NCI-H1105 treated with DMSO at 0.1 percent for 48 hours (cell line): ENCODE measurements at places on chromosomes 4 and X.

DNA sequence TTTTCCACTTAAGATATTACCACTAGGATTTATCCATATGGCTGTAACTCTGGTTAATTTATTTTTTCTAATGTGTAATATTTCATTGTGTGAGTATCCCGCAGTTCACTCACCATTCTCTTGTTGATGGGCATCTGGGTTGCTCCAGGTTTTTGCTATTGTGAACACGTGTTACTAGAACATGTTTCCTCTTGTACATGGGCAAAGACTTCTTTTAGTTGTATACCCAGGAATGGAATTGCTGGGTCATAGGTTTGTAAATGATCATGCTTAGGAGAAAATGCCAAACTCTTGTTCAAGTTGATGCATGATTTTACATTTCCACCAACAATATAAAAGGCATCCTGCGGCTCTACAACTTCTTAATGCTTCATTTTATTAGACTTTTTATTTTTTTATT, 26.8 kb downstream of the SYNPO2 start:
- DNase-seq, result no peak

GRCh38 chr4:32488690-32489089, 1768.5 kb downstream of the PCDH7 start:
- DNase-seq, result no peak

- DNase-seq, result no peak
These were observed 4.5 kb downstream of the ANXA5 start for GRCh38 chr4:121692261-121692660.

GRCh38 chr4:7299010-7299907, 106.9 kb downstream of the SORCS2 start:
- DNase-seq, result no peak

GRCh38 chr4:169566021-169566818, 46.2 kb downstream of the NEK1 start:
- DNase-seq, result peak; percentile 21

GRCh38 chr4:66991521-66991920, 553.8 kb downstream of the CENPC start:
- no peak for DNase-seq

DNA sequence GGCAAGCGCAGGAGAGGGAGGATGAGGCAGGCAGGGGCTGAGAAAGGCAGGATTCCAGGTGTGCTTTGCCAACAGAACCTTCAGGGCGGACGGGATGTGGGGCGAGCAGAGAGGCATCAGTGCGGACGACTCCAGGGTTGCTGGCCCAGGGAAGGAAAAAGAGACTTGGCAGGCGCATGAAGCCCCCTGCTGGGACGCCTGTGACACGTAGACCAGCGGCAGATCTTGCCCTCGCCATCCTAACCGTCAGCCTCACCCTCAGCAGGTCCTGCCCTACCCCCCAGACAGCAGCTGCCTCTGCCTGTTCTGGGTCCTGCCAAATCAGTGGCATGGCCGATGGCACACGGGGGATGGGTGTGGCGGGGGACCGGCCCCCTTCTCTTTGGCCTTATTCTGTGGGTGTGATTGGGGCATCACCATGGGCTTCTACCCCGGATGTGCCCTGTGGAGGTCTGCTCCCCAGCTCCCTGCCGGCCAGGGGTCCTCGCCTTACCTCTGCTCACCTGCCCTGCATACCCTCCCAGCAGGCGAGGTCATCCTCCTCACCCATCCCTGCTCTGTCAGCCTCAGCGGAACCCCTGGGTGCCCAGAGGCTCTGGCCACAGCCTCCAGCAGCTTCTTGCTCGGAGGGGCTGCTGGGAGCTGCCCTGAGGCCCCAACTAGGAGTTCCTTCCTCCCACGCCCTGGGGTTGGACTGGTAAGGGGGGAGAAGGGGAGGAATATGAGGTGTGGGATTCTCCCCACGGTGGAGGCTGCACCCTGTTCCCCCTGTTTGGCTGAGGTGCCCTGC, 2.9 kb upstream of the SH3BP2 start:
- DNase-seq, result no peak

DNA sequence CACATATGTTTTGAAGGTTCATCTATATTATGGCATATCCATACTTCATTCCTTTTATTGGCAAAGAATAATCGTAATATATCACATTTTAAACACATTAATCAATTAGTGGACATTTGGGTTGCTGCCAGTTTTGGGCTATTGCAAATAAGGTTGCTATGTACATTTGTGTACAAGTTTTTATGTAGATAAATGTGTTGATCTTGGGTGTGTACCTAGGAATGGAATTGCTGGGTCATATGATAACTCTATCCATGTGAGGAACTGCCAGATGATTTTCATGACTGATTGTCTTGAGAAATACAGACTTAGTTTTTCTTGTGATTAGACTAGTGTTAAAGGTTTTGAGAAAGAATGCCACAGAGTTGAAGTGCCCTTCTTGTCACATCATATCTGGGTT, 99.2 kb upstream of the RAB40AL start:
- DNase-seq, result no peak

- peak; percentile 24 for DNase-seq
These were observed 373.4 kb downstream of the PDGFC start for GRCh38 chr4:156598138-156598681.

DNA sequence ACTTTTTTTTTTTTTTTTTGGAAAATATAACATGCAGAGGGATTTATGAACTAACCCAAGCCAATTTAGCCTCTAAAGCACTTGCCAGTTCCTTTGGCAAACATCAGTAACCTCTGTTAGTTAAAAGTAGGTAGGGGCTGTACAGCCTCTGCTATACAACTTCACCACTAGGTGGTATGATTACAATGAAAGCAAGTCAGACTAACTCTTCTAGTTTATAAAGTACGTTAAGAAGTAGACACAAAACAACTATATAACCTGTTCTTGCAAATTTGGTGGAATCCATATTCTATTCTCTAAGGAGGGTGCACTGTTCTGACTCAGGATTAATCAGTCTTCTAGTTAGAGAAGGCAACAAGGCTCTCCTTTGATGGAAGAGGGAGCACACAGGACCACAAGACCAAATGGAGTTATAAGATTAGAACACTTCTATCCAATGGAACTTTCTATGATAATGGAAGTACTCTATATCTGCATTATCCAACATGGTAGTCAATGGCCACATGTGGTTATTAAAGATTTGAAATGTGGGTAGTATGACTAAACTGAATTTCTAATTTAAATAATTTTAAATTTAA, 12.8 kb downstream of the AIMP1 start:
- peak; percentile 16 for DNase-seq

DNA sequence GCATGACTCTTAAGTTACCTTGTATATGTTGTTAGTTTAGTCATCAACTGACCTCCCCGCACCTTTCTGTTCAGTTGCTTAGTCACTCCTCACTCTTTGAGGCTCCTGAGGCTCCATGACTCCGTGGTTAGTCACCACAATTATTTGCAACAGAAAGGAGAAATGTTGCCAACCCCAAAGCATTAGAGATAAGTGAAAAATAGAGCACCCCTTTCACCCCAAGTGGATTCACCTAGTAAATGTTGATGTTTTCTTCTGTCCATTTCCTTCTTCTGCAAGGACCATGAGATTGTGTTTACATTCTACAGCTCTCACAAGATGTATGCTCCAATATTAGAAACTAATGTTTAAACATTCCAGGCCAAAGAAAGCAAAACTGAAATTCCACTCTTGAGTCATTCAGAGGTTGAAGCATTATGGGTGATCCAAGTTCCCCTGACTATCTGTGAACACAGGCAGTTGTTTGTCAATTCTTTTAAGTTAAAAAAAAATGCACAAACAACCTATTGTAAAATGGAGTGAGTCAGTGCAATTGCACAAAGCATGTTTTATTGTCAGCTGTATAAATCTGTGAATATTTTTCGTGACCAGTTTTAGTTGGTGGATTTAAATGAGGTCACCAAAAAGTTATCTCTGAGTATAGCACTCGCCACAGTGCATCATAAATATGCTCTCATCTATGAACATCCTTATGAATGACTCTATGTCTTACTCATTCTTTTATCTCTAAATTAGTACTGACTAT, 552.4 kb upstream of the MAGEB2 start:
- DNase-seq, result no peak

GRCh38 chr4:86286726-86287125, 73.1 kb downstream of the MAPK10 start:
- DNase-seq, result no peak

DNA sequence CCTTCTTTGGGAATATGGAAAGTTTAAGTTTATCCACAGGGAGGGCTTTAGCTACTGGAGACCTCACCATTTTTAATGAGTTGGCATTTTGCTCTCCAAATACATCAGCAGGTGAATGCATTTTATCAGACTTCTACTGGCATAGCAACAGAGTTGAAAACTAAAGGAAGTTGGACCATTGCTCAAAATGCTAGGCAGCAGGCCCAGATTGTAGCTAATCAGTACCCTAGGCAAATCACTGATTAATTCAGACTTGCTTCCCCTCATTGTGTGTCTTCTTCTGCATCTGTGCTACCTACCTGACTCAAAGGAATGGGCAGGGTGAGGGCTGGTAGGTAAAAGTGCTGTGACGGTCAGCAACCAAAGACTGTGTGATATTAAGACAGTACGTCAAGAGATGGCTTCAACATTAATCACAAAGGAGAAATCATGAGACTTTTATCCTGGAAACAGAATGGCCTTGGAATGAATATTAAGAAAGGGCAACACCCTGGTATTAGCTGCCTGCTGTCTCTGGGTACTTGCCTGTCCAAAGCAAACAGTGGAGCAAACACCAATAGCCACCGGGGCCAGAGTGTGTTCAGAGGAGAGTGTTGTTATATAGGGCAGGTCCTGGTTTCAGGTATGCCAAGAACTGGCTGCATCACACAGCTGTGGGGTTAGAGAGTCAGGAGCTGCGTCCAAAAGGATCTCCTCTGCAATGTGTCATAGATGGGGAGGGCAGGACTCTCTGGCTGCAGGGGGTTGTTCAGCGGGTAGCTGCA, 17.1 kb upstream of the SMIM20 start:
- DNase-seq, result no peak

DNA sequence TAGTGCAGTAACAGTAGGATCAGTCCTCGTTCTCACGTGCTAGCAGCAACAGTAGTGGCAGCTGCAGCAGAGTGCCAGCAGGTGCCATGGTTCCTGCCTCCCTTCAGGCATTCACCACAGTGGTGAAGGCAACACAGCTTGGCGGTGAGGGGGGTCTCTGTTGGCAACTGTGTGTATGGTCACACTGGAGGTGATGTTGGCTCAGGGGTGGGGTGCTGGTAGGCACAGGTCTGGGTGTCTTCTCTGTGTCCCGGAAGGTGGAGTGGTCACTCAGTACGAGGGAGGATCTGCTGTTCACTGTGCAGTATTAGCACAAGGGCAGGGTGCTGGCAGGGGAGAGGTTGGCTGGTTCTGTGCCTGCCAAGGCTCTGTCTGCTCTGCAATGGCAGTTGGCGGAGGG, 671.8 kb downstream of the CCSER1 start:
- no peak for DNase-seq

- DNase-seq, result no peak
These were observed 283.5 kb upstream of the GIMD1 start for GRCh38 chr4:106652095-106652494.

DNA sequence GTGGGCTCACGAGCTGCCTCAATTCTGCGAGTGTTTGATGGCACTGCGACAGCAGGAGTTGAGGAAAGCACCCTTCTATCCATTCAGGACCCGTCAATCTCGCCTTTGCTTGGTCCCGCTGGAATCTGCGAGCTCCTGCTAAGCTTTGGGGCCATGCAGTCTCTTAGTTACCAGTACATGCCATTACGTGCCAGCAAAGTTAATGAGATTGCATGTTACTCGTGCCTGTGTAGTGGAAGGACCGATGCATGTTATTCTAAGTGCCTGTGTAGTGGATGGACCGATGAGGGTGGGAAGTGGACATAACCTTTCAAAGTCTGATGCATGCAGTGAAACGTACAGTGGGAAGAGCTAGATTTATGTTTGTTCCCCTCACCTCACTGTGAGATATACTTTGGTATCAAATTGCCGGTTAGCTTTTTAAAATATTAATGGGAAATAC, 569 bp downstream of the RPS3A start:
- no peak for DNase-seq

GRCh38 chr4:6728320-6729029, 12.5 kb downstream of the BLOC1S4 start:
- DNase-seq, result no peak

GRCh38 chrX:101676571-101676970, 16.9 kb upstream of the ARMCX2 start:
- no peak for DNase-seq

GRCh38 chrX:155744534-155744933, 131.8 kb upstream of the TMLHE start:
- DNase-seq, result no peak

DNA sequence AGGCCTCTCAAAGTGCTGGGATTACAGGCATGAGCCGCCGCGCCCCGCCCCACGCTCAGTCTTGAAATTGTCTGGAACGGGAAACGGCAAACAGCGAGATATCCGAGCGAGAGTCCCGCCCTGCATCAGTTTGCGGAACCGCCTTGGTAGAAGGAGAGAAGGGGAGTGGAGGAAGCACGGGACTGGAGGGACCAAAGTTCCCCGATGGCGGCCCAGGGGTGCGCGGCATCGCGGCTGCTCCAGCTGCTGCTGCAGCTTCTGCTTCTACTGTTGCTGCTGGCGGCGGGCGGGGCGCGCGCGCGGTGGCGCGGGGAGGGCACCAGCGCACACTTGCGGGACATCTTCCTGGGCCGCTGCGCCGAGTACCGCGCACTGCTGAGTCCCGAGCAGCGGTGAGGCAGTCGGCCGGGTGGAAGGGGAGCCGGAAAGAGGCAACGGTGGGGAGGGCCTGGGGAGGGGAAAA, at the start of gene BST1:
BST1 (plus strand) TSS at position 125 of the 463 bp plus-strand sequence; CDS start at position 205, 80 bp downstream.
- no peak for DNase-seq

- DNase-seq, result no peak
These were observed 45.3 kb upstream of the PRDM8 start for GRCh38 chr4:80151981-80152380.

GRCh38 chr4:104967034-104967401, 179.7 kb upstream of the TET2 start:
- peak; percentile 20 for DNase-seq

GRCh38 chrX:41334363-41335197, 618 bp downstream of the DDX3X start:
- DNase-seq, result peak; percentile 48

DNA sequence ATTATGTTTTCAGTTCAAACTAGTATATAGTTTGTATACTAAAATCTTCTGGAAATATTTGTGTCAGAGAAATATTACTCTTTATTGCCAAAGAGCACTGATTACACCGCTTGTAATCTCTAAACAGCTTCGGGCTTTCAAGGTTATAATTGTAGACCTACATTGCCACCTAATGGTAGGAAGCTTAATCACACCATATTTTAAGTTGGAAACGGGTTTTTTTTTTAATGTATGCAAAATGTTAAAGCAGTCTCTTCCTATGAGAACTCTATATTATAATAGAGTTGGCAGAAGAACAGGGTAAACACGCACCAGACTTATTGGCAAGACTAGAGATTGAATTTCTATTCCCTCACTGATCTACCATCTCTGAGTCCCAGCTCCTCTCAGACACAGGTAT, 19.5 kb upstream of the NFXL1 start:
- DNase-seq, result peak; percentile 15

GRCh38 chr4:91887926-91888325, 415.8 kb upstream of the GRID2 start:
- no peak for DNase-seq
